ENCODE measurements at places on chromosomes 5 and 9.

GRCh38 chr9:116208417-116209232, 55.0 kb downstream of the PAPPA start:
- no peak for DNase-seq

- no peak for DNase-seq
Measured at GRCh38 chr5:11650936-11651335, 253.3 kb downstream of the CTNND2 start.

DNA sequence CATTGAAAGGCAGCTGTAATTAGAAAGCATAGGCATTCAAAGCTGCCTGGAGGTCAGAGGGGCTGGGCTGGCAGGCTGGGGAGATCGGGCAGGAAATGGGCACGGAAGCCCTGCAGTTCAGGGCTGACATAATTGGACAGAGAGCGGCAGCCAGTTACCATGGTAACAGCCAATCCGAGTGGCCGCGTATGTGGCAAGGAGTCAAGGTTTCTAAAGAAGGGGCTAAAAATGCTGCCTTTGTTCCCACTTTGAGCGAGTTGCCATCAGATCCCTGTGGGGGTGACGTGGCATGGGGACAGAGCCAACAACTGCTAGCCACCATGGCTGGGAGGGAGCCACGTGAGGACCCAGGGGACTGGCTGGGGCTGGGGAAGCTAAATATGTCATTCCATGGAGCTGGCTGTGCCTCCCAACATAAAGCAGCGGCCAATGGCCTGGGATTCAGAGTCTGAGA, 44.7 kb upstream of the NDFIP1 start:
- no peak for DNase-seq

DNA sequence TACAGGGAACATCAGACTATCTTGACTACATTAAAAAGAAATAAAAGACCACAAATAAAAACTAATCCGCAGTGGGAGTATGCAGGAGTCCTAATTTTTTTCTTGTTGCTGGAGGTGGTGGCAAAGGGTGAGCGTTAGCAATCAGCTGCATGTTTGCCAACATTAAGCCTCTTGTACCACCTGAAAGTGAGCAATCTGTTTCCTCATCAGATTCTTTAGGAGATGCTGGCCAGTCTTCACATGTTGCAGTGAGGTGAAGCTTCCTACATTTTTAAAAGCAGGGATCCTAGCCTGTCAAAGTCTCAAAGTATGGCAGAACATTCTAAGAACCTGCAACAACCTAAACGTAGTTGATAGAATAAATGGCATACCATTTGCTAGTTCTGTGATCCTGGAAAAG, 162.2 kb upstream of the MEF2C start:
- DNase-seq = no peak

DNA sequence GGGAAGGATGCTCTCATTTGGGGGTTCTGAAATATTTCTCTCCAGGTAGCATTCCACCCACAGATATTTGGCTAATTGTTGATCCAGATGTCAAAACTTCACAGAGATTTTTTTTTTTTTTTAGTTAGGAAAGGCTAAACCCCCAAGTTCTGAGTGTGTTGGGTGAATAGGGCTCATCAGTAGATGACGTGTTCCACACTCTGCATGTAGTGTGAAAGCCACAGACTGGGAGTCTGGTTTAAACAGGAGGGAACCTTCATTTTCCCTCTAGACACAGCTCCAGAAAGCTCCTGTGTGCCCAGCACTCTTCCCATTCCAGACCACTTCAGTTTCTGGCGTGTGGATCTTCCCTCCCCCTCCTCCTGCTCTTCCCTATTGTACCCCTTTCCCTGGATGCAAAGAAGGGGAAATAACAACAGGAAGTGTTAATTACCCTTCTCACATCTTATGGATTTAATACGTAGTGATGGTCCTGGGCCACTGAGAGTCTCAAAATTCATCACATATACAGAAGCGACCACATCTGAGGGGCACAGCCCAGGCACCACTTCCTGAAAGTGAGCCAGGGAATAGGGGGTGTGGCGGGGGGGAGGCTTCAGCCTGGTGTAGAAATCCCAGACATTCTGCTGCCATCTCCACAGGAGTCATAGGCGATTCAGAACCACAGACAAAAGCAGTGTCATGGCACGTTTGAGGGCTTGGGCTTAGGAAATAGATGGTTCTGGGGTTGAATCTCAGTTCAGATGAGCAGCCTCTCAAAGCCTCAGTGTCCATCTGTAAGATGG, 65.1 kb downstream of the DAP start:
- DNase-seq = no peak

GRCh38 chr5:14665949-14666348, 1.4 kb downstream of the OTULIN start:
- no peak for DNase-seq

DNA sequence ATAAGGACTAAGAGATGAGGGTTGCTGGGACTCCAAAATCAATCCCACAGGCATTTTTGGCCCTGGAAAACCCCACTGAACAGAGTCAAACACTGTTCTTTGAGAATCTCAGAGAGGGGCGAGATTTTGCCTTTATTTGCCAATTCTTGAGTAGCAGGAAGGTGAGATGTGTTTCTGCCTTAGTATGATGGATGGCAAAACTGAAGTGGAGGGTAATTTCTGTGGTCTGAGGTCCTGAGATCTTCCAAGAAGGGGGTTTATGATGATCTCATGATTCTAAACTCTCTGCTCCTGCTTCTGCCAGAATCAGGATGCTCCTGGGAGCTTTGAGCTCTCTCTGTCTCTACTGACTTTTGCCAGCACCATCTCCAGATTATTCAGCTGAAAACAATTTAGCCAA, 174.8 kb upstream of the CLINT1 start:
- DNase-seq = no peak

DNA sequence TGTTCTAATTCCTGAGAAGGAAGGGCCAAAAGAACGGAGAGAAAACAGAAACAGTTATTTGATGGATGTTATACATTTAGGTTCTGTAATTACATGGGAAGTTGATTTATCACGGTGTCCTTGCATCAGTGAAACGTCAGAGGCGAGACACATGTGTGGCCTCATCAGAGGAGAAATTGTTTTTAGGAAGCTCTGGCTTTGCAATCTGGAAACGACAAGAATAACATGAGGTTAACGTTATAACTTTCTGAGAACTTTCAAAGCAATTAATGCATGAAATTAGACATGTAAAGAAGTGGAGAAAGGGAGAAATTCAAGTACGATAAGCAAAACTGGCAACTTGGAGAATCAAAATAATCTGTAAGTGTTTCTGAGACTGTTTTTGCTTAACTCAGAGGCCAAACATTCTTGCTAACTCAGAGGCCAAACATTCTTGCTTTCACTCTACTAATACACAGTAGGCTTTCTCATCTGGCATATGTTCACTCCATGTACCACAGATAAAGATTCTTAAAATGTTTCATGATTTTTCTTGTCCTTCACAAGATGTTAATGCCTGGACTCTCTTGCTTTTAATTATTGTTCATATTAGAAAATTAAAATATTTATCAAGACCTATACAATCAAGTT, 933.0 kb downstream of the TLE4 start:
- DNase-seq = no peak

GRCh38 chr9:108412755-108413154, 443.0 kb downstream of the ACTL7B start:
- DNase-seq = no peak

- no peak for DNase-seq
Measured at GRCh38 chr5:1240496-1241260, 15.5 kb downstream of the SLC6A18 start.

- DNase-seq = no peak
Measured at GRCh38 chr9:91034521-91034920, 232.9 kb downstream of the SYK start.
